ENCODE measurements at places on chromosomes 5 and 9.

DNA sequence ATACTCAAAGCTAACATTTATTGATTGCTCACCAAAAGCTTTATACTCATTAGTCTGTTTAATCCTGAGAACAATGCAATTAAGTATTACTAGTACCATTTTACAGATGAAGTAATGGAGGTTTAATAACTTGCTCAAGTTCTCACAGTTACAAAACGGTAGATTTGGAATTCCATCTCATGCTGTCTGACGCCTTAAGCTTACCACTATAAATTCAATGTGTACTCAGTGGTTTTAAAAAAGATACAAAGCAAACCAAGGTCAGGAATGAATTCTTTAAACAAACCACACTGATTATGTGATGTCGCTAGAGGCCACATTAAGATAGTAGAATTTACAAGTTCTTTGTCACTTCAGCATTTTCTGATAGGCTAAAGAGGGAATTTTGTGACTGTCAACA lies 1.2 kb upstream of the C5orf63 start:
- no peak for DNase-seq

GRCh38 chr9:25918761-25919160 lies 240.5 kb upstream of the TUSC1 start:
- no peak for DNase-seq

DNA sequence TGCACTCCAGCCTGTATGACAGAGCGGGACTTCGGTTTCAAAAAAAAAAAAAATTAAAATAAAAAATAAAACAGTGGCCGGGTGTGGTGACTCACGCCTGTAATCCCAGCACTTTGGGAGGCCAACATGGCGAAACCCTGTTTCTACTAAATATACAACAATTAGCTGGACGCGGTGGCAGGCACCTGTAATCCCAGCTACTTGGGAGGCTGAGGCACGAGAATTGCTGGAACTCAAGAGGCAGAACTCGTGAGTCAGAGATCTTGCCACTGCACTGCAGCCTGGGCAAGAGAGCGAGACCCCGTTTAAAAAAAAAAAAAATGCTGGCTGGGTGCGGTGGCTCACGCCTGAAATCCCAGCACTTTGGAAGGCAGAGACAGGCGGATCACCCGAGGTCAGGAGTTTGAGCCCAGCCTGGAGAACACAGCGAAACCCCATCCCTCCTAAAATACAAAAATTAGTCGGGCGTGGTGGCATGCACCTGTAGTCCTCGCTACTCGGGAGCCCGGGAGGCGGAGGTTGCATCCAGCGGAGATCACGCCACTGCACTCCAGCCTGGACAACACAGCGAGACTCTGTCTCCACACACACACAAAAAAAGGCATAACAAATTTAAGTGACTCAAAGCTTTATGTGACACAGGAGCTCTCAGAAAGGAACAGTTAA lies 1.5 kb upstream of the NPM1 start:
- no peak for DNase-seq

DNA sequence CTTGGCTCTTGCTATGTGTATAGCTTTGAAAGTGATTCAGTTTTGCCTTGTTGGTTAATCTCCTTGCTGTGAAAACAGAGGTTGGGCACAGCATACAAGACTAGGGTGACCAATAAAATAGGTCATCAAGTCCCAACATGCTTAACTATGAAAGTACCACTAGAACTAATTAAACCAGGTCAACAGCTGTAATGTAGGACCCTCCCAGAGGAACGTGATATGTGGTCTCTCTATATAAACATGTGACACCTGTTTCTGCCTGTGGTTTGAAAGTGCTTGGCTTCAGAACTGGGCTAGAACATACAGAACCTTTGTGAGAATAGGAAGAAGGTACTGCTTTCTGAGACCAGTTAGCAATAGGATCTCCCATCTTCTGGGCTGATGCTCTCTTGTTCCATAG lies 297.1 kb downstream of the FBXL7 start:
- no peak for DNase-seq

- no peak for DNase-seq
Measured at GRCh38 chr9:99736291-99736690, 85.4 kb upstream of the NR4A3 start.

GRCh38 chr5:122199146-122199545 lies 69.8 kb downstream of the ZNF474 start:
- DNase-seq: no peak
